ENCODE measurements at places on chromosomes 1 and 21.

GRCh38 chr1:61028136-61028535 lies 54.2 kb upstream of the NFIA start:
- no peak for DNase-seq

GRCh38 chr1:234214911-234215892 lies 158.1 kb upstream of the COA6 start:
- DNase-seq, result no peak

DNA sequence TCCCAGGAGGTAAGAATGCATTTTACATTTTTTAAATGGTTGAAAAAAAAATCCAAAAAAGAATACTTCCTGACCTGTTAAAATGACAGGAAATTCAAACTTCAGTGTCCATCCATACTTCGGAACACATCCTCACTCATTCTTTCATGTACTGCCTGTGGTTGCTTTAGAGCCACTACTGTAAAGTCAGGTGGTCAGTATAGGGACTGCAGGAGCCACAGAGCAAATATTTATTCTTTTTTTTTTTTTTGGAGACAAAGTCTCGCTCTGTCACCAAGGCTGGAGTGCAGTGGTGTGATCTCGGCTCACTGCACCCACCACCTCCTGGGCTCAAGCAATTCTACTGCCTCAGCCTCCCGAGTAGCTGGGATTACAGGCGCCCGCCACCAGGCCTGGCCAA lies 124.7 kb downstream of the CLIC6 start:
- no peak for DNase-seq

GRCh38 chr1:243902100-243902499 lies 52.1 kb upstream of the AKT3 start:
- no peak for DNase-seq

GRCh38 chr1:109794319-109795132 lies 30.8 kb upstream of the EPS8L3 start:
- DNase-seq, result no peak

DNA sequence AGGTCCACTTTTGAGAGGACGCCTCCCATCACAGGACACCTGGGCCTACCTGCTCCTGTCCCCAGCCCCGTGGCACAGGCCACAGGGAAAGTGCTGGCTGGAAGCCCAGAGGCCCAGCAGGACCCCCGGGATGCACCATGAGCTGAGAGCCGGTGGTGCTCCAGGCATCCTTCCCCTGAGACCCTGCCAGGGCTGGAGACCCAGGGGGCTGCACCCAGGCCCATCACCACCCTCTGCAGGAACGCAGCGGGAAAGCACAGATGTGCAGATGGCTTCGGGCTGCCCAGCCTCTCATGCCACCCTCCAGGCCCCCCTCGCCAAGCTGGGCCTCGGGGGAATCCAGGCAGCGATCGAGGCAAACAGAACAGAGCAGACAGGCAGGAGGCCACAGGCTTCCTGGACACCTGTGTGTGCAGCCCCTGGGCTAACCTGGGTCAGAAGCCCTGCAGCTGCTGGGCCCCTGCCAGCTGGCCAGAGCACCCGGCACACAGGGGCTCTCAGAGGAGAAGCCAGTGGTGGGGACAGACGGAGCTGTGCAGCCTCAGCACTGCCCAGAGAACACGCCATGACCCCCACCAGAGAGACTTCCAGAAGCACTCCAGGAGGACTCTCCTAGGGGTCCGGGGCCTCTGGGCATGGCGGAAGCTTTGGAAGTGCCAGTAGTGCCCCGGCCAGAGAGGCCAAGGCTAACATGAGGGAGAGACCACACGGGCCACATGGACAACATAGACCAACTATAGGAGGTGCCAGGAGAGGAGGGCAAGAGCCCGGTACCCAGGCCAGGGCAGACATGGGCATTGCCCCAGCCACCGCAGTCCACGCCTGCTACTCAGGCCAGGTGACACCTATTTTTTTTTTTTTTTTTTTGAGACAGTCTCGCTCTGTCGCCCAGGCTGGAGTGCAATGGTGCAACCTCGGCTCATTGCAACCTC lies 71.4 kb downstream of the ARHGEF16 start:
- DNase-seq, result no peak

DNA sequence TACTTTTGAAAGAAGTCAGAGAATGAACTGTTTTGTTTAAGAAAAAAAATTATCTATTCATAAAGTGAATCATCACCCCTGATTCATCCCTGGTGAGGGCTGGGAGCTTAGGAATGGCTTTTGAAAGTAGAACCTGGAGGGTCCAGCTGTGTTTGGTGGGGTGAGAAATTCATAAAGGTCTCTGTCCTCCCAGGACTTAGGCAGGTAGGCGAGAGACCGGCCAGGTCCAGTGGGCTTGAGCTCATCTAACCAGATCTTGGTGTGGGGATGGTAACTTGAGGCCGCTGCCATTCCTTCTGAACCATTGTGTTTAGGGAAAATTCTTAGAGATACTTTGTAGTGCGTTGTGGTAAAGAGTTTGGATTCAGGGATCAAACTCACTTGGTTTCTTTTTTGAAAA lies 156.8 kb upstream of the TNR start:
- no peak for DNase-seq

- DNase-seq, result no peak
Measured at GRCh38 chr1:31764312-31765040, at the start of gene ADGRB2. Gene ADGRB2 (minus strand): TSS chr1:31764340. CDS start chr1:31757221, 7,119 bp downstream.

GRCh38 chr1:205273551-205273982 lies 45.8 kb downstream of the TMCC2 start:
- peak; percentile 87 for DNase-seq

DNA sequence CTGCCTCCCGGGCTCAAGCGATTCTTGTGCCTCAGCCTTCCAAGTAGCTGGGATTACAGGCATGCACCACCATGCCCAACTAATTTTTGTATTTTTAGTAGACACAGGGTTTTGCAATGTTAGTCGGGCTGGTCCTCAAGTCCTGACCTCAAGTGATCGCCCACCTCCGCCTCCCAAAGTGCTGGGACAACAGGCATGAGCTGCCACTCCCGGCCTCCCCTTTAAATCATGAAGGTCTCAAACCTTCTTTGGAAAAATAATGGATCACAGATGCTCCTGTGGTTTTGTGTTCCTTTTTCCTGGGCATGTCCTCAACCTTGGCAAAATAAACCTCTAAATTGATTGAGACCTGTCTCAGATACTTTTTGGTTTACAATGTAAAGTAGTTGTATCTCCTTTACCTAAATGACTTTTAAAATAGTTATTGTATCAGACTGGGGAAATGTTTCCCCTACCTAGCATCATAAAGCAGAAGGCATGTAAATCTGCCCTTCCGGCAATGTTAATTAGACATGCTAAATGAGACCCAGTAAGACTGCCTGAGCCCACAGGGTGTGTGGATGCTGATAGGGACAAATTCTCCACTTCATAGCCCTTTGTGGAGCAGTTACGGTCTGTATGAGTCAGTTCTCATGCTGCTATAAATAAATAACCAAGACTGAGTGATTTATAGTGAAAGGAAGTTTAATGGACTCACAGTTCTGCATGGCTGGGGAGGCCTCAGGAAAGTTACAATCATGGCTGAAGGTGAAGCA lies 27.8 kb downstream of the CBR1 start:
- DNase-seq, result no peak

DNA sequence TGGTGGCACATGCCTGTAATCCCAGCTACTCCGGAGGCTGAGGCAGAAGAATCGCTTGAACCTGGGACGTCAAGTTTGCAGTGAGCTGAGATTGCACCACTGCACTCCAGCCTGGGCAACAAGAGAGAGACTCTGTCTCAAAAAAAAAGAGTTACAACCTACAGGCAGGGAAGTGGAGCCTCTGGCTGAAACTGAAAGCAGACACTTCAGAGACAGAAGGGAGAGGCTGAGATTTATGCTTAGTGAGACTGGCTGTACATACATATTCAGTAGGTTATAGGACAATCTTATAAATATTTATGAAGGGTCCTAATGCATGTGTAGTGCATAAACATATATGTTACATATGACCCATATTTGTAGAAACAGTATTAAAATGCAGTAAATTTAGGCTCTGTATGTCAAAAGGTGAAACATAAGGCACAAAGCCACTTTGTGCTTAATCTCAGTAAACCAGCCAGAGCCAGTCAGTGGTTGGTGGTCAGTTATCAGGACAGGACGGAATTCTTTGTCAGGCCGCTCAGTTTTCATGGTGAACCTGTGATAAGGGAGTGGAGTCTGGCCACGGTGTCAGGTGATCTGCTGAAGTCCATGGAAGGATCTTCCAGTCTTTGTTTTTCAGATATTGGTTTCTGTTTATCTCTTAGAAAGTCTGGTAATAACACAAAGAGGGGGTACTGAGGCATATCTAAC lies 13.7 kb downstream of the RHEX start:
- DNase-seq, result no peak

DNA sequence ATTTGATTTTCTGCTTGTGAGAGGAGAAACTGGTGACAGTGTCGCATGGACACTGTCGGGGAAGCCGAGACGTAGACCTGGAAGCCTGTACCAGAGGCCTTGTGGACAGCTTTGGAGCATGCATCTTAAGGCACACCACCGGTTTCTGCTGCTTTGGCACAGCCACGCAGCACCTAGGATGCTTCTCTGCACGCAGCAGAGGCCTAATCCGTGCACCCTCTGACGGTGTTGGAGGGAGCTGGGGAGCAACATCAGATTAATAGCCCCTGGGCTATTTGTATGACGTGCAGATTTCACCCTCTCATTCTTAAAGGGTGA lies 30.3 kb downstream of the TEX35 start:
- DNase-seq, result peak; percentile 28

DNA sequence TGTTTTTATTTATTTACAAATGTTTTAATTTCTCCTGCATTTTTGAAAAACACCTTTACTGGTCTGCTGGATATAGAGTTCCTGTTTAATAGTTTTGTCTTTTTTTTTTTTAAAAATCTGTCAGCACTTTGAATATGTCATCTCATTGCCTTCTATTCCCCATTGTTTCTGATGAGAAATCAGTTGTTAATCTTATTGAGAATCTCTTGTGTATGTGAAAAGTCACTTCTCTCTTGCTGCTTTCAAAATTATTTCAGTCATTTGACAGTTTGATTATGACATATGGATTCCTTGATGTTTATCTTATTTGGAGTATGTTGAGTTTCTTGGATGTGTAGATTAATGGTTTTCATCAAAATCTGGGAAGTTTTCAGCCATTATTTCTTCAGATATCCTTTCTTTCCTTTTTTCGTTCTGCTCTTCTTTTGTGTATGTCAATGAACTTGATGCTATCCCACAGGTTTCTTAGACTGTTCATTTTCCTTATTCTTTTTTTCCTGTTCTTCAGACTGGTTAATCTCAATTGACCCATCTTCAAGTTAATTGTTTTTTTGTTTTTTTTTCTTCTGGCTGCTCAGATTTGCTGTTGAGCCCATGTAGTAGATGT lies 51.2 kb upstream of the CCDC190 start:
- no peak for DNase-seq

GRCh38 chr1:235415008-235415904 lies 48.0 kb downstream of the TBCE start:
- peak; percentile 64 for DNase-seq

DNA sequence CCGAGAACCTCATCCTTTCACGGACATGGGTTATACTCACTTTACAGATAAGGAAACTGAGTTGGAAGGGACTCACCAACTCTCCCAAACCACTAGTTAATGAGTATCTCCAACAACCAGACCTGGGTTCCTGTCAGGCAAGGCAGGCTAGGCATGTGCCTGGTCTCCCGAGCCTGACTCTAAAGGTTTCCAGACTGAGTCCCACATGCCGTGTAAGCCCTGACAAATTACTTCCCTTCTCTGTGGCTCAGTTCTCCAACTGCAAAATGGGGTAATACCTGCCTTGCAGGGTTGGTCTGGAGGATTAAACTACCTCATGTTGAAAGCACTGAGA lies 34.3 kb downstream of the SSBP3 start:
- DNase-seq, result no peak

DNA sequence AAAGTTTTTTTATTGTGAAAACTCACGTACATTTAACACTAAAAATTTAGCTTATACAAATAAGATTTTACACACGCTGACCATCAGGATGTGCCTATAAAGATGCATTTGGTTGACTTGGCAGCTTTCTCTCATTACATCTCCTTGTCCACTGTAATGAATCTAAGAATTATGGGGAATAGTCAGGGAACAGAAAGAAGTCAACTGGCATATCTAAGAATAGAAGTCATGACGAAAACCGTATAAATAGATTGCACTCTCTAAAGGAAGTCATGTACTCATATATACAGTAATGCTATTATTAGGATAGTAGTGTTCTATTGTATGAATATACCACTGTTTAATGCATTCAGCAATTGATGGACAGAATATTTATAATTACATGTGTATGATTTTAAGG lies 575.8 kb upstream of the B3GALT2 start:
- no peak for DNase-seq

DNA sequence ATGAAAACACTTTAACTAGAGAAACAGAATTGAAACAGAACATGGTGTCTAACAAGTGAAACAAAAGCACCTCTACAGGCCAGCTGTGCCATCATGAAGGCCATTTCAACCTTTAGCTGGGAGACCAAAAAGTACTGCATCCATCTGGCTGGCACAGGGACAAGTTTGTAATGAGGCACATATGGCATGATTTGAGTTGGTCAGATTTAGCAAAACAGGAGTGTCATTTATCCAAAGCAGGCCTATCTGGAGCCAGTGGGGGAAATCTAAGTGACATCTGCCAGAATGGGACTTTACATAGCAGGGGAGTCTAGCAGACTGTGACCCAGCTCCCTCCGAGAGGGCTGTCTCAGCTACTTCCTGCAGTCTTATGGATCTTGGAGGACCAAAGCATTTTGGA lies 51.9 kb downstream of the DNTTIP2 start:
- DNase-seq, result no peak

- DNase-seq, result no peak
Measured at GRCh38 chr1:92881391-92881790, 49.6 kb downstream of the RPL5 start.

DNA sequence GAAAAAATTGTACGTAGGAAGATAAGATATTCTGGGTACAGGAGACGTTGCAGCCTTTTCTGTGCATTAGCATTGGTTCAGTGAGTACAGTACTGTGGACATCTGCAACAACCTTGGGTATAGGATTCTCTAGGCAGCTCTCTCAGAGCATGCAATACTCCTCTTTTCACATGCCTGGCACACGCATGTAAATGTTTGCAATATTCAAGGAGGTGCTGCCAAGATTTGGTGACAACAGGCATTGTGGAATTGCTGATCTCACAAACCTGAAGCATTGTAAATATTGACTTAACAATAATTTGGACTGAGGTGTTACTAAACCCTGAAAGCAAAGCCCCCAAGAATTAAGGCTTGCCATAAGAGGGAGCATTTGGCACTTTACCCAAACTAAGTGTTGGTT lies 126.8 kb downstream of the GRIK1 start:
- DNase-seq, result no peak

DNA sequence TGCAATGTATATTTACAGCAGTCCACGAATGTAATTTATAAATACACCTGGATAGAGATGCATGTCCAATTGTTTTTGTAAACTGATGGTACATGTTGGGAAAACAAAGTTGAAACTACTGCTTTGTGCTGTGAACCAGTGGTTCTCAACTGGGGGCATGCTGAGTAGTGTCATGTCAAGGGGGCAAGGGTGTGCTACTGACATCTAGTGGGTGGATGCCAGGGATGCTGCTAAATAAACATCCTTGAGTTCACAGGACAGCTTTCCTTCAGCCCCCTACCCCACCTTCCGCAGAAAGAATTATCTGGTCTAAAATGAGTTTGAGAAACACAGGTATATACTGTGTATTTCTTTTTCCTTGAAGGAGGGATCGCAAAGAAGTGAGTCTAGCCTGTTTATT lies 95.9 kb downstream of the RASAL2 start:
- no peak for DNase-seq

GRCh38 chr1:165942927-165943597 lies 115.6 kb downstream of the UCK2 start:
- no peak for DNase-seq
